ENCODE measurements at places on chromosomes 12 and 14. TPM values are rescaled to one million over a fixed set of nuclear protein-coding genes. Genes with fewer than 3 reads are reported as not detected.
A peak's percentile ranks its signal among the peaks of the same experiment; 100 is the strongest.

- no peak for DNase-seq
These were observed 814.5 kb downstream of the RPS29 start for GRCh38 chr14:48771717-48772116.

DNA sequence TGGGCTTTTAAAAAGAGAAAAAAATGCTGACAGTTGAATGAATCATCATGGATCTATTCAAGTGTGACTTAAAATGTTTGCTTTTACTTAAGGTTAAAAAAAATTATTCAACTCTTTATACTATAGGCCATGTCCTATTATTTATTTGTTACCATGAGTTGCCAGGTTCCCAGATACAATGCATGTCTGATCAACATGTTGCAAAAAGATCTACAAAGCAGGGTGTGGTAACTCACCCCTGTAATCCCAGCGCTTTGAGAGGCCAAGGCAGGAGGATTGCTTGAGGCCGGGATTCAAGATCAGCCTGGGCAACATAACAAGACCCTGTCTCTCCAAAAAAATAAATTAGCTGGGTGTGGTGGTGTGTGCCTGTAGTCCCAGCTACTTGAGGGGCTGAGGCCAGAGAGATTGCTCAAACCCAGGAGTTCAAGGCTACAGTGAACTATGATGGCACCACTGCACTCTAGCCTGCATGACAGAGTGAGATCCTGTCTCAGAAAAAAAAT, 460.8 kb downstream of the BCAT1 start:
- no peak for DNase-seq

- no peak for DNase-seq
These were observed 15.9 kb upstream of the BLTP3B start for GRCh38 chr12:100158535-100158934.

DNA sequence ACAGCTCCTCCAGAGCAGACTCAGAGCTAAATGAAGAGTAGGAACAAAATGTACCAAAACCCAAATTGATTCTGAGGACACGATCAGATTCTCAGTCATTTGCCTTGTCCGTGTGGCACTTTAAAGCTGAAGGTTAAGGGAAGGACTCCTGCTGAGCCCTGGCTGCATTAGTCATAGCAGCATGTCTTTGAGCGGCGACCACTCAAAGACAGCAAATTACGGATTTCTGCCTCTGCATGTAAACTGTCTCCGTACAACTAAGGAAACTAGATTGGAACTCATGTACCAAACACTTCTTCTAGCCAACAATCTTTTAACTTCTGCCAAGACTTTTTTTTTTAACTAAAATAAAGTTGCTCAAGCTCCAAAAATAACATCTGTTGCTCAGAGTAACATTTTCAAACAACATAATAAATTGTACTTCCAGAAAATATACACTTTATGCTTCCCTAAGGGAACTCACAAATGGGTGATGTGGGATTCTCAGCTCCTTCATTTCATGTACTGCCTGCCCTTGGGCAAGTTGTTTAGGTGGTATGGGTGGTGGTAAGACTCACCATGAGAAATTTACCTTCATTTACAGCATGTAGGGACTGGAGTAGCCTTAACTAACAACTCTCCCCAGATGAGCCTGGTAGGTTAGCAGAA, 56.1 kb downstream of the RERG start:
- DNase-seq = no peak

- peak; percentile 80 for DNase-seq
These were observed 47.9 kb downstream of the GALC start for GRCh38 chr14:87944987-87945604.

- no peak for DNase-seq
These were observed 28.5 kb downstream of the YARS2 start for GRCh38 chr12:32727237-32727636.

DNA sequence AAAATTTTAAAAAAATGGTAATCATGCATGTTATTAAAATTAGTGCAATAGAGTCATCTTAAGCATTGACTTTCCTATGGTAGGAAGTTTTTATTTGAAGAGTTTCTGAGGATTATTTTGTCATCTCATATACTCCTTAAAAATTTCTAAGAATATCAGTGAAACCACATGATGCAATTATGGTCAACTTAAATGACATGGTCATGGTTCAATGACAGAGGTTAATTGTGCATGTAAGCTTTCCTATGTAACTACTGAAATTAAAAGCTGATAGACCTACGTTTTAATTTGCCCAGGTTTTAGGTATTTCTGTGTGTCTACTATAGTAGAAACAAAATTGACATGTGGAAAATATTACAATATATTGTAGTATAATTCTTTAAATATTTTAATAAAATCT, 21.0 kb upstream of the LMO3 start:
- no peak for DNase-seq

DNA sequence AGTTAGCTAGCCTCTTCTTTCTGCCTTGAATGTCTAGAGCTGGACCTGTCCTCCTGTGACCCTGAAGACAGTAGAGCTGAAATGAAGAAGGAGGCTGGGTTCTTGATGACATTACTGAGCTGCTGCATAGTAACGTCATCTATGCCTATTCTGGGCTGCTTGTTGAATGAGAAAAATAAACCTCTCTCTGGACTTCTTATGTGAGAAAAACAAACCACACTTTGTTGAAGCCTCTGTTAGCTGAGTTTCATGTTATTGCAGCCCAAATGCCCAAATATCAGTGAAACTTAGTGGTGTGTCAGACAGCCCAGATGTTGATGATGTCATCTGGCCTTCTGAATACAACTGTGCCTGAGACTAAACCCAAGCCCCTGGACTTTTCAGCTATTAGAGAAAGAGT, 67.0 kb upstream of the MAX start:
- DNase-seq = peak; percentile 86

- peak; percentile 63 for DNase-seq
These were observed 18.7 kb upstream of the EPYC start for GRCh38 chr12:91023326-91024004.

DNA sequence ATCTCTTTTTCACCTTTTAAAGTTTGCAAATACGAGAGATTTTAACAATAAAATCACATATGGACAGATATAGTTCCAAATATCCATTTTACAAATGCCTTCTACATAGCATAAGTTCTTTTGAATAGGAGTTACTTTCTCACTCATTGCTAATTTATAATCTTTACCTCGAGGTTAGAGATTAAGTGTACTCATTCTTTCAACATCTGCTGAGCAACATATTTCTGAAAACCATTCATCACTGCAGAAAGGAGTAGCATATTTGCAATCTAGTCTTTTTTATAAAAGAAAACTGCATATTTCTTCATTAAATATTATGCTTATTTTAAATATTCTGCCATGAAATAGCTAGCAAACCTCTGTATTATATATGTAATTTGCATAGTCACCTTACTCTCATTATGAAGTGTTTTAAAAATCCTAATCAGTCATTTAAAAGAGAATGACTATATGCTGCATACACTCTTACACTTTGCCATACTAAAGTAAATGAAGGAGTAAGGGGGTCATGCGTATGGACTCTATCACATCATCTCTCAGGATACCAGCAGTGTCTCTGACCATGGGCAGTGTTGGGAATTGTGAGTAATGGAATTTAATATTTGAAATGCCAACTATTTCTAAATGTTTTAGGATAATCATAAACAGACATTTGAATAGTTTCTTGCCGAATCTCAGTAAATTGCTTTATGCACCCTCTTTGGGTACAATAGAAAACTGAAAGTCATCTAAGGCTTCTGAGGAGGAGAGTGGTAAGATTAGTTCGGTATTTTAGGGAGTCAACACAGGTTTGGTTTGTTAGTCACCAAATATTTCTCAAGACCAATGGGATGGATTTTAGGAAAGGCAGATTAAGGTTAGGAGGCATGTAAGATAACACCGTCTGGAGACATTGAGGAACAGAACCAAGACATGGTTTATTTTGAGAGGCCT, 524.8 kb upstream of the ATP2B1 start:
- peak; percentile 58 for DNase-seq

DNA sequence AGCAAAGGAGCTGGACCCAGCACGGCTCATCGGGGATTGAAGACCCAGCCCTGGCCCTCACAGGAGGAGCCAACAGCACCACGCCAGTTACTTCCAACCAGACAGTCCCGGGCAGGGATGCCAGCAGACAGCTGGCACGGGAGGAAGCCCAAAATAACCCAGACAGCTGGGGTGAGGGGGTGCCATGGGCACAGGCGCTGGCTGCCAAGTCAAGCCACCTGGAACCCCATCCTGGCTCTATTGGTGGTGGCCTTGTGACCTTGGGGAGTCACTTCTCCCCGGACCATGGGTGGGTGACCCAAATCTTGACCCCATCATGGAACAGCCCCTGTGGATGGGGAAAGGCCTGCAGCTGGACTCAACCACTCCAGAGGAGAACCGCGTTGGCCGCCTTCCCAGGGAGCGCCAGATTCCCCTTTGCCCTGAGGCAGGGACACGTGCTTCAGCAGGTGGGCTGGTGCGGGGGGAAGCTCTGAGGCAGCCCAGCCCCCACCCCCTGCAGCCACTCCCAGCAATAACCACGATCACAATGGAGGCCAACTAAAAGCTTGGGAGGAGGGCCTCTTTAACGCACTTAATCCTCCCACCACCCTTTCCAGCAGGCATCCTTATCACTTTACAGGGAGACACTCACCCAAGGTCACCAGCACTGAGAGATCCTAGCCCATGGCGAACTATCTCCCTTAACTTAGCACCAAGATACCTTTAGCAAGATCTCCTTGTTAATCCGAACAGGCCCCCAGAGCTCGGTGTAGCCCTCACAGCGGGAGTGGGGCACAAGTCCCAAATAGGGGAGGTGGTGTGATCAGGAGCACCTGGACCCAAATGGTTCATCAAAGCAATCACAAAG, 4.7 kb upstream of the RHOF start:
- DNase-seq = peak; percentile 46

- DNase-seq = no peak
These were observed 786 bp upstream of the PFKM start for GRCh38 chr12:48118284-48118871.

DNA sequence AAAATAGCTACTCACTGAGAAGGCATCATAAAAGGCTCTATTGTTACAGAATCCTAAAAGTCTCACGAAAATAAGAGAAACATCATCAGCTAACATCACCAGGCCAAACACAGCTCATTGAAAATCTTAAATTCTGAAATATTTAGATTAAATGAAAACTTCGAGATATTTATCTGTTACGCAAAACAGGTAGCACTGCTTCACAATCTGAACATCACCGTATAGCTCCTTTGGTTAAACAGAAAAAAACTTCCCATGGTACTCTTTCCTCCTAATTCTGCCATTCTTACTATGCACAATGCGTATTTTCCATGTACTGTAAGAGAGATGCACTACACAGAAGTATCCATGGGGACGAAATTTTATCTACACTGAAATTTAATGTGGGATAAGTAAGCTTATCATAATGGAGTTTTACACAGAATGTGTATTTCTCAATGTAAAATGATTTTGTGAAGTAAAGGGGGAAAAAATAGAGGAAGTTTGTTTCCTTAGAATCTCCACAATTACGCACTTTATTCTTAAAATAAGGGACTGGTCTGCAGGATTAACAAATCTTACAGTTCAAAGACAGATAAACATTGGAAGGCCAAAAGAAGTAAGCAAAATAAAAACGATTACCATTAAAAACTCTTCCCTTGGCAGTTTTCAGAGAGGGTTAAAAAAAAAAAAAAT, 1.9 kb downstream of the SGPP1 start:
- peak; percentile 19 for DNase-seq

DNA sequence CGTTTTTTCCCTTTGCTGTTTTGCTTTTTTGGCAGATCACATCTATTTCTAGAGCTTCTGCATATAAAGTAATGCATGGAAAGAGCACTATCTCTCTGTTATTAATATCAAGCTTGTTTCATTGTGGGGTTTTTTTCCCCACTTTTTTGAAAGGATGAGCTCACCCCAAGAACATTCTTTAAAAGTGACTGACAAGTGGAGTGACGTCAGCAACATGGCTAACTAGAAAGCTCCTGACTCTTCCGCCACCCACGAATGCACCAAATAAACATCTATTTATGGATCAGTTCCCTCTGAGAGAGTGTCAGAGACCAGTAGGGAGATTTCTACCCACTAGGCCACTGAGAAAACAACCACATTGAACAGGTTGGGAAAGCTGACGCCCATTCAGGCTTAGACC, 445.4 kb downstream of the GALC start:
- DNase-seq = no peak

DNA sequence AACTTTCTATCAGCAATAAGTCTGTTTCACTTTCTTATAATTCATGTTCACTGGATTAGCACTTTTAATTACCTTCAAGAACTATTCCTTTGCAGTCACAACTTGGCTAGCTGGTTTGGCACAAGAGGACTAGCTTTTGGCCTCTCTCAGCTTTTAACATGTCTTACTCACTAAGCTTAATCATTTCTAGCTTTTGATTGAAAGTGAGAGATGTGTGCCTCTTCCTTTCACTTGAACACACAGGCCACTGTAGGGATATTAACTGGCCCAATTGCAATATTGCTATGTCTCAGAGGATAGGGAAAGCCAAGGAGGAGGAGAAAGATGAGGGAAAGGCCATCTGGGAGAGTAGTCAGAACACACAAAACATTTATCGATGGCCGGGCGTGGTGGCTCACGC, 92.7 kb downstream of the PRICKLE1 start:
- DNase-seq = no peak

DNA sequence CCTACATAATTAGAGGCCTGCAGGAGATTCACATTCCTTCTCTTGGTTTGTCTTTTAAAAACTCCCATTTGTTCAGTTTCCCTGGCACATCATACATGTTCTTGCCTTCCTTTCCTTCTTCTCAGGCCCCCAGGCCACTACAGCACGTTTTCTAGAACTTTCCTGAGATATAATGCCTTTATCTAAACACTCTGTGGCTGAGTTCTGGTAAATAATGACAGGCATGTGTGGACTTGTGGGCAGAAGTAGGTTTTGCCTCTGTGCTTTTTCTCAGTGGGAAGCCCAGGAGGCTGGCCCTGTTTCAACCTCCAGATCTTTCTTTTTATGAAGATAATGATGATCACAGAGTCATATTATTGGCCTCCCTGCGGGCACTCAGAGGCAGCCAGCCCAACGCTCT, 117.2 kb downstream of the TMX1 start:
- DNase-seq = no peak

DNA sequence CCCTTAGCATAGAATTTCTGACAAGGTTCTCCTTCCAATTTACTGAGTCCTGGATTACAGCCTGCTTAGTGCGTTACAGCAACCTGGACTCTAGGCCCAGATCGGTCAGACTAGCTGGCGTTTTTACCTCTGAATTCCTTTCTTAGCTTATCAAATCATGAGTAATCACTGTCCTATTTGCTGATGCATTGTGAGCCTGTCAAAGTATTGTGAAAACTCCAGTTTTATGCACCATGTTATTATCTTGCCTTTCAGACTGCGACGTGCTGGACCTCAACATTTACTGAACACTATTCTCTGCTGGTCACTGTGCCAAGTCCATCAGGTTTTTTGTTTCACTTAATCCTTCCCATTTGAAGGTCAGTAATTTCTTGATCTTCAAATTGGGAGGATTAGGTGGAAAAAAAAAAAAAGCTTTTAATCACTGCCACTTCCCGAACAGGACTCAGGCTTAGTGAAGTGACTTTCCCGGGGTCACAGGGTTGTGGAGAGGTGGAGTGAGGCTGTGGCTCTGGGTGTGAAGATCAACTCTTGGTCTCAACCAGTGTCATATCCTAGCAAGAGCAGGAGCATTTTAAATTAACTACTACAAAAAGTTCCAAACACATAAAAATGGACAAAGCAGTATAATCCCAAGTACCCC, 31.2 kb downstream of the FBXO21 start:
- peak; percentile 58 for DNase-seq

The TTC6 gene
- 0.36 TPM for total RNA-seq

The KRT82 gene
- total RNA-seq = not detected

The CD69 gene
- total RNA-seq = not detected

The AACS gene
- 25.1 TPM for total RNA-seq

The NUAK1 gene
- total RNA-seq = 3.0 TPM

The SCN8A gene
- 17.2 TPM for total RNA-seq

The RIPK3 gene
- total RNA-seq = 3.0 TPM

The EPYC gene
- total RNA-seq = not detected
